T-helper 17 cell (primary cell): ENCODE measurements at places on chromosomes 5 and 9. TPM values are rescaled to one million over a fixed set of nuclear protein-coding genes. Genes with fewer than 3 reads are reported as not detected.

- no peak for DNase-seq
- peaks cover 2% of the 10 kb centered on the region for H3K36me3 ChIP-seq
- peak overlapping the region; percentile 4 for H3K27ac ChIP-seq
These were observed 63.1 kb downstream of the PPP2R2B start for GRCh38 chr5:146815411-146815810.

GRCh38 chr5:170619869-170620268 lies 116.0 kb downstream of the KCNIP1 start:
- H3K36me3 ChIP-seq, result no peaks in the 10 kb centered on the region
- H3K4me3 ChIP-seq, result no peak overlapping the region
- peaks cover 48% of the 10 kb centered on the region for H3K27me3 ChIP-seq
- DNase-seq, result no peak

The LCN9 gene
- total RNA-seq, result not detected

The C9orf50 gene
- total RNA-seq, result not detected

The BHMT gene
- not detected for total RNA-seq

The BTNL3 gene
- total RNA-seq, result not detected
